CD4-positive, alpha-beta T cell treated with Interleukin-10 for 1 hour (primary cell): ENCODE measurements at places on chromosomes 1 and 21.

GRCh38 chr1:39850606-39851216, 32.6 kb downstream of the TRIT1 start:
- no peak for DNase-seq

DNA sequence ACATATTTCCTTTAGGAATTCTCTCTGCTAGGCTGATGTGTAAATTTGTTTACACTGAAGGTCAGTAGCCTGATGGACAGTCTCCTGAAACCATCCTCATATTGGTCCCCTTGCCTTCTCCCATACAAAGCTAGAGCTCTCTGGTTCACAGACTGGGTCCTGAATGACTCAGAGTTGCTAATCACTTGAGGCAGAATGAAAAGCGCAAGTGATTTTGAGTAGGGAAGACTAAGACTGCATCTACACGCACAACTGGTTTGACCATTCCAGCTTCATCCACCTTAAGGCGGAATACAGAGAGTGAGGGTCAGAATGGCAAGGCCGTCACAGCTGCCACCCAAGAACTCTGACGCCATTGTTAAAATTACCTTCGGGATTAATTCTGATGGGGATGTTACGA, 70.2 kb upstream of the KIF26B start:
- no peak for DNase-seq

DNA sequence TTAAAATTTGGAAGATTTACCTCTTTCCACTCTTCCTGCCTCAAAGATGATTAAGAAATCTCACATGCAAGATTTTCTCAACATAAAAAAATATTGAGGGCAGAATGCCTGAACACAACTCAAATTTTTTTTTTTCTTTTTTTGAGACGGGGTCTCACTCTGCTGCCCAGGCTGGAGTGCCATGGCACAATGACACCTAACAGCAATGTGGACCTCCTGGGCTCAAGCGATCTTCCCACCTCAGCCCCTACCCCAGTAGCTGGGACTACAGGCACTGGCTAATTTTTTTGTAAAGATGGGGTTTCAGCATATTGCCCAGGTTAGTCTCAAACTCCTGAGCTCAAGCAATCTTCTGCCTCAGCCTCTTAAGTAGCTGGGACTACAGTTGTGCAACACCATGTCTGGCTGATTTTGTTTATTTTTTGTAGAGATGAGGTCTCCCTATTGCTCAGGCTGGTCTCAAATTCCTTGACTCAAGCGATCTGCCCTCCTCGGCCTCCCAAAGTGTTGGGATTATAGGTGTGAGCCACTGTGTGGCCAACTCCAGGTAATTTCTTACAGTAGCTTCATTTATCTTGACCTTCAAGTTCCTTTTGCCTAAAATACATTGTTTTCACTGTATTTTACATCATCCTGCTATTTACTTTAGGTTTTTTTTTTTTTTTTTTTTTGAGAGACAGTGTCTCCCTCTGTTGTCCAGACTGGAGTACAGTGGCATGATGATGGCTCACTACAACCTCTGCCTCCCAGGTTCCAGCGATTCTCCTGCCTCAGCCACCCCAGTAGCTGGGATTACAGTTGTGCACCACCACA, 10.4 kb downstream of the NUCKS1 start:
- DNase-seq, result no peak

- DNase-seq, result no peak
These were observed 43.2 kb upstream of the RIPK4 start for GRCh38 chr21:41809891-41810596.

DNA sequence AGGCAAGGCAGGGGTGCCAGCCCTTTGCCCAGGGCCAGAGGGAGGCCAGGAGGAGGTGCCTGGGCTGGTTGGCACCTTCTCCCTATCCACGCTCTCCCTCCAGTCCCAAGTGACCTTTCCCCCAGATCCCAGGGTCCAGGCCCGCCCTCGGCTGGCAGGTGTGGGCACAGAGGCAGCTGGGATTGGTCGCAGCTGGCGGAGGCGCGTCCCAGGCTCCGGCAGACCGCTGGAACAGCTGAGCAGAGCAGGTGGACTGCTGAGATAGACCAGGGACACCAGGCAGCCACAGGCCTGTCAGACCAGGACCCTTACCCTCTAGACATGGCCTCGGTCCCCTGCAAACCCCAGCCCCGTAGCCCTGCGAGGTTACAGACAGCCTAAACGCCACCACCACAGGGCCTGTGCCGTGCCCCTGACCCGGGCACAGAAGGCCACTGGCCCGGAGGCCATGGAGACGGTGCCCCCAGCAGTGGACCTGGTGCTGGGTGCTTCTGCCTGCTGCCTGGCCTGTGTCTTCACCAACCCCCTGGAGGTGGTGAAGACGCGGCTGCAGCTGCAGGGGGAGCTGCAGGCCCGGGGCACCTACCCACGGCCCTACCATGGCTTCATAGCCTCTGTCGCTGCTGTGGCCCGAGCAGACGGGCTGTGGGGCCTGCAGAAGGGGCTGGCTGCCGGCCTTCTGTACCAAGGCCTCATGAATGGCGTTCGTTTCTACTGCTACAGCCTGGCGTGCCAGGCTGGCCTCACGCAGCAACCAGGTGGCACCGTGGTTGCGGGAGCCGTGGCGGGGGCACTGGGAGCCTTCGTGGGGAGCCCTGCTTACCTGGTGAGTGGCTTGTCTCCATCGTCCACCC, at the start of gene SLC25A34:
TSS of gene SLC25A34 (plus strand) at position 221 of the 854 bp plus-strand sequence. CDS start at position 449, 228 bp downstream.
- no peak for DNase-seq

GRCh38 chr1:247334378-247335133, 2.9 kb upstream of the ZNF496 start:
- DNase-seq, result no peak

GRCh38 chr1:201790261-201790660, 38.7 kb upstream of the IPO9 start:
- DNase-seq, result no peak

GRCh38 chr1:11331945-11332546, 59.0 kb downstream of the UBIAD1 start:
- DNase-seq, result no peak

- DNase-seq, result no peak
These were observed 1038.3 kb downstream of the AMY1C start for GRCh38 chr1:104787866-104788510.

DNA sequence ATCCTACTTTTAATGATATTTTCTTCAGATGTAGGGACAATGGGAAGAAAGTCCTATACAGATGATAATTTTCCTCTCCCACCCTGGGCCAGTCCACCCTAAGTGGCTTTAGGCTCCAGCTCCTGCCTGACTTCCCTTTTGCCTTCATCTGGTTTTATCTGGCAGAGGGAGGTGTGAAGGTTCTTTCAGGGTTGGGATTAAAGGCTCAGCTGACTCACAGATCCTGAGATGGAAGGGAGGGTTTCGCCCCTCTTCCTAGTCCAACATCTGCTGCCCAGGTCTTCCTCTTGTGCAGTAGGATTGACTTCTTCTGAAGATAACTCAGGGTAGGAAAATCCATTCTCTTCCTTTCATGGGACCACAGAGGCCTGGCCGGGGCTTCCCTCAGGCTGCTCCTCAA, 362.4 kb upstream of the KAZN start:
- no peak for DNase-seq

DNA sequence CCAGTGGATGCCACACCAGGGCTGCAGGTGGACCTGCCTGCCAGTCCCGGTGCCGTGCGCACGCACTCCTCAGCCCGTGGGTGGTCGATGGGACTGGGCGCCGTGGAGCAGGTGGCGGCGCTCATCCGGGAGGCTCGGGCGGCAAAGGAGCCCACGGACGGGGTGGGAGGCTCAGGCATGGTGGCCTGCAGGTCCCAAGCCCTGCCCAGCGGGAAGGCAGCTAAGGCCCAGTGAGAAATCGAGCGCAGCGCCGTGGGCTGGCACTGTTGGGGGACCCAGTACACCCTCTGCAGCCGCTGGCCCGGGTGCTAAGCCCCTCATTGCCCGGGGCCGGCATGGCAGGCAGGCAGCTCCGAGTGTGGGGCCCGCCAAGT, 1171.8 kb upstream of the B3GALT2 start:
- DNase-seq, result no peak
